ENCODE measurements at places on chromosomes 5 and 9.

DNA sequence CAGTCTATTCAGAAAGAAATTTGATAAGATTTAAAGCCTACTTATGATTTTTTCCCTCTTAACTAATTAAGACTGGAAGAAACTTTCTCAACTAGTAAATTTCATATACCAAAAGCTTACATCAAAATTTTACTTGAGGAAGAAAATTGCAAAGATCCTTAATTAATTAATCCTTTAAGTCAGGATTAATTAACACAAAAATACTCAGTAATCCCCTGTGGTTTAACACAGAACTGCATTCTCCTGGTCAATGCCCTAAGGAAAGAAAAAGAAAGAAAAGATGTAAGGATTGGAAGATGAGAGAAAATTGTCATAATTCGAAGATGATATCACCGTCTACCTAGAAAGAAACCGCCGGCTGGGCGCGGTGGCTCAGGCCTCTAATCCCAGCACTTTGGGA is 17.3 kb upstream of the RUFY1 start:
- DNase-seq = no peak

DNA sequence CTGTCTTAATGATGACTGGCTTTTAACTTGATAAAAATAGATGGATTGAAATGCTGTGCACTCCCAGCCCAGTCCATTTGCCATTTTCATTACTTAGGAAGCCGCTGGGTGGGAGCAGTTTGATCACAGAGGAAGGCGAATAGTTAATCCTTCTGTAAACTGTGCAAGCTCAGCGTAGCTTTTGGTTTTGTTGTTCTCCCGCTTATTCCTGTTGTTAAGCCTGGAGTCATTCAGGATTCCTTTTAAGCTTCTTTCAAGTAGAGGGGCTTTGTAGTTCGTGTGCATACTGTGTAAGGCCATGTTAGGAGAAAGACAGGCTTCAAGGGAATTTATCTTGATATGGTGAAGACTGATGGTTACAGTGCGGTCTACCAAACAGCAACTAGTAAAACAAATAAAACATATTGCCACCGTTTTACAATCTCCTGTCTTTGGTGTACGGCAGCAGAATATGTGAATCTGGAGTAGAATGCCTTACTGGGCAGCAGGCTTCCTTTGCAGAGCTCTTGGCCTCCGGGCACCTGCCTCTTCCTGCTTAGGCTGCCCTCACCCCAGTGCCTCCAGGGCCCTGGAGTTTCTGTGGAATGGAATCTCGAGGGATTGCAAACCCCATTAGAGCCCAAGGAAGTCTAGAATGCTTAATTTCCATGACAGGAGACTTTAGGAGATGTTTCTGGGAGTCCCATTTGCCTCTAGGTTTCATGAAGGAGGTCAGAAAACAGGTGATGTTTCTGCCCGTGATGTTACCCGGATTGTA is 141.4 kb downstream of the TRIO start:
- no peak for DNase-seq

DNA sequence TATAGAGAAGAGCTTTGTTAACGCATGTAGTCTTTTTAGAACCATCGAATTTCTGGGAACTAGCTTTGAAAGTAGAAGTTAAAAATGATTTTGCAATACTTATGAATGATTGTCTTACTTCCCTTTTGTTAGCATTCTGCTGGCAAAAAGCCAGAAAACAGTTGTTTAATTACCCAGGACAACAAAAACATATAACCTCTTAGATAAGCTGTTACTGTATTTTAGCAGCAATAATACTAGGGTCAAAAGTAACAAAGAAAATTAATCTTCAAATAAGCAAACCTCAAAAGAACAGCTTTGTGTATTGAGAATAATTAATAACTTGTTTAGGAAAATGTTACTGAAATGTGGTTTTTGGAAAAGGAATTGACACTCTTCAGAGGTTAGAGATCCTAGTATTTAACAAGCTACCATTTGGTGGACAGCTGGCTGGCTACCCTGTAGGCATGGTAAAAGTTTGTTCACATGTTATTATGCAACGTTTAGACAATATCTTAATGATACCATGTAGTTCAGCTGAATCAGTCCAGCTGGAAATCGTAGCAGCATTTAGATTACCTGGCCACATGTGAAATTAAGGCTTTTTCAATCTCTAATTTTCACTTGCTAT is 3.8 kb downstream of the FGF10 start:
- DNase-seq = no peak

GRCh38 chr5:80985600-80986228 is 25.6 kb downstream of the RASGRF2 start:
- DNase-seq = no peak
